Stimulated activated CD8-positive, alpha-beta memory T cell treated with anti-CD3 and anti-CD28 coated beads, Interleukin-12 subunit alpha, Interleukin-12 subunit beta, amount 100 ng/mL, for 4 hours (primary cell): ENCODE measurements at places on chromosomes 13 and 19.

DNA sequence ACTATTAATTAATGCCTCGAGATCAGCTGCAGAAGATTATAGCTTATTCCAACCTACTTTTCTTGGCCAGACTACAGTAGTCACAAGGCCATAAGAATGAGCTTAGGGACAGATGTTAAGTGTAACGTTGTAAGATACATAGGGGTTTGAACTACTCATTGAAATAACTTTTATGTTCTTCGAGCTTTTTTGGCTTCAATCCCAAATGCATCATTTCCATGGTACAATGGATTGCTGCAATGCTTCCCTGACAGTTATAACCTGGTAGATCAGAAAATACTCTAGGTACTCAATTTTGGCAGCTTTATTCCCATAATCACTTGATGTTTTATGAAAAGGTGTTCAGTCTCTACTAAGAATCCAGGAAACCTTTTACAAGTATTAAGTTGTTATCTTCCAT lies 2216.7 kb upstream of the PCDH20 start:
- no peak for DNase-seq

DNA sequence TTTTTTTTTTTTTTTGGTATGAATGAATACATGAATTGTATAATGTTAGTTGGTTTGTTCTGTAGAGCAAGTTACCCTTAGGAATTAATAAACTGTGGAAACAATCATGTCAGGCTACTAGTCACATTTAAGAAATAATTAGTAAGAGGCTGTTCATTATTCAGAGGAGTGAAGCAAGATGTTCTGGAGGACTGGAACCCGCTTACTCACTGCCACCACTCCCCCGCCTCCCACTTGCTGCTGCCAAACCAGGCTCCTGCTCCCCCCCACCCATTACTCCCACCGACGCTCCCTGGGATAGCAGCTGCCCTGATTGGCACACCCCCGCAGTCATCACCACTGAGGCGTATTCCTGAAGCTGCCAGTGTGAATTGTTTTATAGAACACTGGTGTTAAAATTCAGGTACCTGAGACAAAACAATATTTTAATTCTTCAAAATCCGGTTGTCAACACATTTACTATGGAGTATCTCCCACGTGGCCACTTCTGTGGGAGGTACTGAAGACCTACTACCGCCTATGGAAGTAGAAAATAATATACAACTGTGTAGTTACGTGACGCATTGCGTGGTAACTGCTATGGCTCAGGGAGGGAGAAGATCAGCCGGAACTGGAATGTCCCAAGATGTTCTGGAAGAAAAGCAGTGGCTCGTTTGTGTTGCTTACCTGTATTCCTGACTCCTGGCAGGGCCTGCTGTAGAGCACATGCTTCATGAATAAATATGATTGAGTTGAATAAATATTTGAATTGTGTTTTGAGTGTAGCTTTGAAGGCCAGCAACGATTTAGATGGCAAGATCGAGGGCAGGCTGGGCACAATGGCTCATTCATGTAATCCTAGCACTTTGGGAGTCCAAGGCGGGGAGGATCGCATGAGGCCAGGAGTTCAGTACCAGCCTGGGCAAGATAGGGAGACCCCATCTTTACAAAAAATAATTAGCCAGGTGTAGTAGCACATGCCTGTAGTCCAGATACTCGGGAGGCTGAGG lies 1.7 kb downstream of the DPY19L3 start:
- DNase-seq: no peak

DNA sequence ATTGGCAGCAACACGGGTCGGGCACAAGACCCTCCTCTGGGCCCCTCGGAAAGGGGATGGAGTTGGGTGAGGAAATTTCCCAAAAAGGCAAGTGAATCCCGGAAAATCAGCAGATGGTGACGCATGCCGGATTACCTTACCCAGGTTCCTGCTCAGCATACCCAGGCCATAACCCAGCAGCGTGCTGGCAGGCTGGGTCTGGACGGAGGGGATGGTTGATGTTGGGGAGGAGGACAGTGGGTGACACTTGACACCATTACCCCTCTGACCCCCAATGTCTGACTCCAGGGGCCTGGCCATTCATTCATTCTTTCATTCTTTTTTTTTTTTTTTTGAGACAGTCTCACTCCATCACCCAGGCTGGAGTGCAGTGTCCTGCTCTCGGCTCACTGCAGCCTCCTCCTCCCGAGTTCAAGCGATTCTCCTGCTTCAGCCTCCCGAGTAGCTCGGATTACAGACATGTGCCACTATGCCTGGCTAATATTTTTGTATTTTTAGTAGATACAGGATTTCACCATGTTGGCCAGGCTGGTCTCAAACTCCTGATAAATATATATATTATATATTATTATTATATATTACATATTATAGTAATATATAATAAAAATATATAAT lies 799 bp downstream of the PVR start:
- DNase-seq: no peak

DNA sequence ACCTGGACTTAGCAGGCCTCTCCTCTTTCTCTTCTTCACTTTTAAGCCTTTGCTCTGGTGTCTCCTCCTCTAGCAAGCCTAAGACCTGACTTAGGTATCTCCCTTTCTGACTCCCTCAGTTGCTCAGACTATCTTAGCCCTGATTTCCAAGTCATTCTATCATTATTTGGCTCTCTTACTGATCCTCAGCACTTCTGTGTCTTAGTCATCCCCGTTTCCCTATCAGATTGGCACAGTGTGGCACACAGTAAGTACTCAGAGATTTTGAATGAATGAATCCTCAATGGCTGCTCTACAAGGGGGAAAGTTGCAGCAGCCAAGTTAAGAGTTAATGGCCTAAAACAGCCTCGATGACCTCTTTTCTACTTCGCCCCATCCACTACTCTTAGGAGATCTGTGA lies 8.2 kb downstream of the KCTD12 start:
- no peak for DNase-seq

GRCh38 chr19:32674153-32674930 lies 638 bp downstream of the ANKRD27 start:
- no peak for DNase-seq

DNA sequence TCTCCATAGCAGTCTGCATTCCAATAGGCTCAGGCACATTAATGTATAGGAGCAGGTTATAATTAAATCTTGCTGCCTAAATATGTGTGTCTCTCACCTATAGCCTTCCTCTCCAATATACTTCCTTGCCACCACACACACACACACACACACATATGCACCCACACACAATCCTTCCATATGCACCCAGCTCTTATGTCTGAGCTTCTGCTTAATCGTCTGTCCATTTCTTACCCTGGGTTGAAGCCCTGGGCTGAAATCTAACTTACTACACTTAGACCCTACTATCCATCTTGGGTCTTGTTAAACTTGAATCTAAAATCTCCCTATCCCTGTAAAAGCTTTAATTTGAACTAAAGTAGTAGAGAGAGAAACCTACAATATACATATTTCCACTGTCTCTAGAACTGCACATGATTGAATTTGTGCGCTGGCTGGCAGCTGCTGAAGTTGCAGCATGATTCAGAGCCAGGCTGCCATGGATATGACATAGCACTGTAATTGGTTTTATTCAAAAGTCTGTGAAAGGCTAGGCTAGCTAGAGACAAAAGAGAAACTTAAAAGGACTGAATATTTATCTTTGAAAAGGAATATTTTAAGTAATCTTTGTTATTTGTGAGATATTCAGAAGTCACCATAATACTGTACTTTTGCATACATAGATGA lies 25.7 kb upstream of the FREM2 start:
- no peak for DNase-seq

- no peak for DNase-seq
These were observed 328.4 kb downstream of the SLC7A1 start for GRCh38 chr13:29266756-29267733.

DNA sequence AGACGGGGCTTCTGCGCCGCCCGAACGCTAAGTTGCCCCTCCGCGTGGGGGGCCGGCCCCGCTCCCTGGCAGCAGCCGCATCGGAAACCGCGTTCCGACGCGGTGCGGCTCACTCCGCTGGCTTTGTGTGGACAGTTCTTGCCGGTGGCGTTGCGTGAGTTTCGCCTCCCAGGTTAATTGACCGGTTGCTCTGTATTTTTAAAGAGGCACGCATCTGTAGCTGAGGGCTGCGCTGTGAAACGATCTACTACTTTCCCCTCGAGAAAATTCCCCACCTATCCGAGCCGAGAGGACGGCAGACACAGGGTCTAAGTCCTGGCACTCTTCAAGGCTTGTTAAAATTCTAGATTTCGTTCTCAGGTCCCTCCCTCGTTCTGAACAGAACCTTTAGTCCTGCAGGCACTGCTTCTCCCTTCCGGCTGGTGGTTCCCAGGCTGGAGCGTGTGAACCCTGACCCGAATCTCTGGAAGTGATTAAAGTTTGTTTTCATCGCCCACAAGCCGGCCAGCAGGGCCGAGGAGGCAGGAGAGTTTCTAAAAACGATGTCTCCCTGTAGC lies 933 bp downstream of the ARHGEF7 start:
- no peak for DNase-seq

DNA sequence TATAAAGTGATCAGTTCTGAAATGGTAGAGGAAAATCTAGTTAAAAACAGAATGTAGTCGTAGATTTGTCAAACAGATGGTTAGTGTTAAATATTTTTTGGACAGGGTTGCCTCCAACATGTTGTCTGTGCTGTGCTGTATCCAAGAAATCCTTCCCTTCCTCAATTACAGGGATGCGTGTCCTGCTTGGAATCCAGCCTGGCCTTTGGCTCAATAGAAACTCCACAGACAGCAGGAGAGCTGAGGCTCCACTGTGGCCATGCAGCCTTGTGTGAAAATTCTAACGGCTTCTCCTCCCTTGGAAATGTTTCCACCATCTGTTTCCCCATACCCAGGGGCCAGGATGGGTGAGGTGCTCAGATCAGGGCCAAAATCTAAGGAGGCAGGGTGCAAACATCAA lies 67.7 kb upstream of the USP29 start:
- no peak for DNase-seq

DNA sequence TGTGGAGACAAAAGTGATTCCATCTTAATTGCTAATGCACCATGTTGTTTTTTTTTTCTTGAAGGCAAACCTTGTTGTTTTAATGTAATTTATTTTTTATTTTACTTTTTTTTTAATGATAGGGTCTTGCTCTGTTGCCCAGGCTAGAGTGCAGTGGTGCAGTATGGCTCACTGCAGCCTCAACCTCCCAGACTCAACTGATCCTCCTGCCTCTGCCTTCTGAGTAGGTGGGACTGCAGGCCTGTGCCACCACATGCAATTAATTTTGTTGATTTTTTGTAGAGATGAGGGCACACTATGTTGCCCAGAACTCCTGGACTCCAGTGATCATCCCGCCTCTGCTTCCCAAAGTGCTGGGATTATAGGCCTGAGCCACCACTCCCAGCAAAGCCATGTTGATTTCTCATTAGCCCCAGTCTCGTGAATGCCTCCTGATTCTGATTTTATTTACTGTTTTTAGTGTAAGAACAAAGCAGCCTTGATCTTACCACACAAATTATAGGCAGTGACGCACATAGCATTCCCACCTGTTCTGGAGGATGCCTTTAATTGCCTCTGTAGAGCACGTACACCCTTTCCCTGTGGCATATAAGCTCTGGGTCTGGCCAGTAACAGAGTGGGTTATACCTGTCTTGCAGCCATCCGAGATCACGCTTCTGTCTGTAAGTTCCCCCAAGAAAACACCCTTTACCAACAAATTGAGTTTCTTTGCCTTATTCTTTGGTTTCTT lies 150.4 kb downstream of the GGACT start:
- DNase-seq: no peak

DNA sequence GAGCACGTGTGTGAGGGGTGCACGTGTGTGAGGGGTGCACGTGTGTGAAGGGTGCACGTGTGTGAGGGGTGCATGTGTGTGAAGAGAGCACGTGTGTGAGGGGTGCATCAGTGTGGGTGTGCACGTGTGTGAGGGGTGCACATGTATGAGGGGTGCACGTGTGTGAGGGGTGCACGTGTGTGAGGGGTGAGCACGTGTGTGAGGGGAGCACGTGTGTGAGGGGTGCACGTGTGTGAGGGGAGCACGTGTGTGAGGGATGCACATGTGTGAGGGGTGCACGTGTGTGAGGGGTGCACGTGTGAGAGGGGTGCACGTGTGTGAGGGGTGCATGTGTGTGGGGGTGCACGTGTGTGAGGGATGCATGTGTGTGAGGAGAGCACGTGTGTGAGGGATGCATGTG lies 15.7 kb downstream of the RASA3 start:
- DNase-seq: no peak

DNA sequence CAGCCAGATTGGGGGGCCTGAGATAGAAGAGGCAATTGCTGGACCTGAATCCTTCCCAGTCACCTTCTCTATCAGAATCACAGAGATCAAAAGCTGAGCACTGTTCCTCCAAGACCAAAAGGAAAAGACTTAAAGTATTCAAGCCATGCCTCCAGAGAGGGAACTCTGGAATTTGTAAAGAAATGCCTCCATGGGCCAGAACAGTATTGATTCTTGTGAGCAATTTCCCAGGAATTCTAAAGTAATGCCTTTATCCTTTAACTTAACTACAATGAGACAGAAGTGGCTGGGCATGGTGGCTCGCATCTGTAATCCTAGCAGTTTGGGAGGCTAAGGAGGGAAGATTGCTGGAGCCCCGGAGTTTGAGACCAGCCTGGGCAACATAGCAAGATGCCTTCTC lies 148.8 kb downstream of the FLT1 start:
- no peak for DNase-seq

GRCh38 chr19:38700902-38701454 lies 43.3 kb downstream of the CAPN12 start:
- DNase-seq: no peak

- DNase-seq: no peak
These were observed 127.3 kb upstream of the KLHL1 start for GRCh38 chr13:70235565-70235964.

DNA sequence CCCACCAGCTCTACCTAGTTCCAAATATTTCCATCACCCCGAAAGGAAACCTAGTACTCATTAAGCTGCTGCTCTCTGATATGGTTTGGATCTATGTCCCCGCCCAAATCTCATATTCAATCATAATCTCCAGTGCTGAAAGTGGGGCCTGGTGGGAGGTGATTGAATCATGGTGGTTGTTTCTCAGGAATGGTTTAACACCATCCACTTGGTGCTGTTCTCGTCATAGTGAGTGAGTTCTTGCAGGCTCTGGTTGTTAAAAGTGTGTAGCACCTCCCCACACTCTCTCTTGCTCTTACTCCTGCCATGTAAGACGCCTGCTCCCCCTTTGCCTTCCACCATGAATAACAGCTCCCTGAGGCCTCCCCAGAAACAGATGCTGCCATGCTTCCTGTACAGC lies 43.4 kb upstream of the MED4 start:
- DNase-seq: no peak

DNA sequence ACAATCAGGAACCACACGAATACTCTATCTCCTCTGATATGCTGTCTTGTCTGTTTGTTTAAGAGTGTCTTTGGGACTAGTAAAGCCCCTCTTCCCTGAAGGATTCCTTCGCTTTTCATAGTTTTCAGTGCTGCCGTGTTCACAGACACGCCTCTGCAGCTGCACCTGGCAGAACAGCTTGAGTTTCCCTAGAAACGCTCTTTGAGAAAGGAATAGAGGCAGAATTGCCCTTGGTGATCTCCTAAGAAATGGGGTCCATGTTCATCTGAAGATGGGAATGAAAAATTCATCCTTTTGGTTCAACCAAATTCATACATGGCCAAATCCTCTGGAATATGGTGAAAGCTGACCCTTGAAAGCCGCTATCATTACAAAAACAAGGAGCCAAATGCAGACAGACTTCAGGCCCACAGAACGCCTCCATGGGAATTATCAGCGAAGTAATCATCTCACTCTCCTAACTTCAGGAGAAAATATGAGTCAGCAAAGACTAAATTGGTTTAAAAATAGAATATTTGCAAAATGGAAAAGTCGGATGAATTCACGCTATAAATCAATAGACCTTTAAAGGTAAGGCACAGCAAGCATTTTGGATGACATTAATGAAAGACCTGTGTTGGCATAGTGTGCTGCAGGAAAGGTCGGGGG lies 5.5 kb downstream of the SACS start:
- DNase-seq: no peak

GRCh38 chr19:928471-929202 lies 2.8 kb downstream of the ARID3A start:
- DNase-seq: no peak
